NCI-H1694 (cell line): ENCODE measurements at places on chromosomes 6 and 20.

DNA sequence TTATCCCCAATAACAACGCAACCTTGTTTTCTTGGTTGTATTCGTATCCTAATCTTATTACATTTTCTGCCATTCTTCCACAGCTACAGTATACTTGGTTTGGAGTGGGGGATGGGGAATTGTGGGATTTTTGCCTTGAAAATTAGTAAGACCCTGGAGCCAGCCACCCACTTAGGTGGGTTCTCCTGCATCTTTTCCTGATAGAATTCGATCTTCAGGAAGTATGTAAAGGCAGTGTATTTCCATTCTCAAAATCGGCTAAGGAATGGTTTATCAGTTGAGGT is 1.1 kb downstream of the ITCH start:
- no peak for DNase-seq

DNA sequence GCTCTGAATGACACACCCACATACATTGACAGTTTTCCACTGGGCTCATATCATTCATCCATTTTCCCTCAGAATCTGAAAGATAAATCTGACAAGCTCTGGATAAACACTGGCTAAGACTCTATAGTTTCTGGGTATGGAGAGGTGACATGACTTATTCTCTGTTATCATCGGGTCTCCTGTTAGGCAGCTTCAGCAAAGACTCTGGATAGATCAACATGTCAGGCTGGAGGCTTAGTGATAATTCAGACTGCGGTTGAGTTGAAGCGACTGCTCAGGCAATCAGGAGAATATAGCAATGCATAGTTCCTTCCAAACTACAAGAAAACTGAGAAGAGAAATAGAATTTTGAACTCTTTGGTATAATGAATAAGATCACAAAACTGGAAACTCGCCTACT is 394.6 kb downstream of the CBLN4 start:
- no peak for DNase-seq

GRCh38 chr6:137676888-137677287 is 182.7 kb upstream of the OLIG3 start:
- DNase-seq = no peak

DNA sequence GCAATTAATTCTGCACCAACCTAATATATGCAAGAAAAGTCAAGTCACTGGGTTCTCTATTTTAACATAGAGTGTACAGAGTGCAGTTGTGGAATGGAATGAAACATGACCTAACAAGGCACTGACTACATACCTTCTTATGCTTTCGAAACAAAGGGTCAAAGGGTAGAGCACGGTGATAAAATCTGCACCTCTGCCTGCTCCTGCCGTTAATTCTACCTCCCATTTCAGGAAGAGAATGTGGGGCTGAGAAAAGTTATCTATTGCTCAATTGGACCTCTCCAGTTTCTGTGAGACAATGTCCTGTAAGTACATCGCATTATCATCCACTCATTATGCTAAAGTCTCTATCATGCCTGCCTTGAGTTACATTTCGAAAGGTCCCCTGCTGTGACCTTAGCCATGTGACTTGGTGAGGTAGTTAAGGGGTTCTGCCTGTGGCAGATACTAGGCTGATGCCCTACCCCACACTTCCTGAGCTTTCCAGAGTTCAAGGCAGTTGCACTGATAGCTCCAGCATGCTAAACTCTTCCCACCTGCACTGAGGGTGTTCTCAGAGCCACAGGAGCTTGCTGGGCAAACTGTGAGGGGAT is 14.0 kb upstream of the MOCS1 start:
- DNase-seq = no peak

DNA sequence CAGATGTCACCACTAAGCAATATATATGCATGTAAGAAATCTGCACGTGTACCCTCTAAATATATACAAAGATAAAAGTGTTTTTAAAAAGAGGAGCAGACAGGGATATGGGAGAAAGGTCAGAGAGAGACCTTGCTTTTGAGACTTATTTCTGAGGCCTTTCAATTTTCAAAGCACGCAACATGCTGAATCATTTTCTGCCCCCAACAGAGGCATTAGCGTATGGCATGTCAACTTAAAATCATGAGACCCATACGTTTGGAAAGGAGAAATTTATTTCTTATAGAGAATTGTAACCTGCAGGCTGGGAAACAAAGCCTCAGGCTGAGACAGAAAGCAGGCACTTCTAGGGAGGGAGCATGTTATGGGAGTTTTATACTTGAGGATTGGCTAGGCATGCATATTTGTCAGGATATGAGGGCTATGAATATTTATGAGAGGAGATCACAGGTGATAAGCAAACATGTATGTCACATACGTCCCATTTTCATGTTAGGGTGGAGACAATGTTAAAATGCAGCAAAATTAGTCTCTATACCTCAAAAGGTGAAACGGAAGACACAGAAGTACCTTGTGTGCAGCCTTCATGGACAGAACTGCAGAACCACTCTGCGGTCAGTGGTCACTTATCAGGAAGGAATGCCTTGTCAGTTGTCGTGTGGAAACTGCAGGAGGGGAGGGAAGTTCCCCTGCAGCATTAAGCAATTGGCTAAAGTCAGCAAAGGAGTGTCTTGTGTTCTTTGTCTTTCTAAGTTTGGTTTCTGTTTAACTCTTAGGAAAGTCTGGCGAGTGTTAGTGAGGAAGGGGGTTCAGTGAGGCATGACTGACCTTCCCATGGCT is 6.3 kb upstream of the GABRR2 start:
- DNase-seq = no peak

DNA sequence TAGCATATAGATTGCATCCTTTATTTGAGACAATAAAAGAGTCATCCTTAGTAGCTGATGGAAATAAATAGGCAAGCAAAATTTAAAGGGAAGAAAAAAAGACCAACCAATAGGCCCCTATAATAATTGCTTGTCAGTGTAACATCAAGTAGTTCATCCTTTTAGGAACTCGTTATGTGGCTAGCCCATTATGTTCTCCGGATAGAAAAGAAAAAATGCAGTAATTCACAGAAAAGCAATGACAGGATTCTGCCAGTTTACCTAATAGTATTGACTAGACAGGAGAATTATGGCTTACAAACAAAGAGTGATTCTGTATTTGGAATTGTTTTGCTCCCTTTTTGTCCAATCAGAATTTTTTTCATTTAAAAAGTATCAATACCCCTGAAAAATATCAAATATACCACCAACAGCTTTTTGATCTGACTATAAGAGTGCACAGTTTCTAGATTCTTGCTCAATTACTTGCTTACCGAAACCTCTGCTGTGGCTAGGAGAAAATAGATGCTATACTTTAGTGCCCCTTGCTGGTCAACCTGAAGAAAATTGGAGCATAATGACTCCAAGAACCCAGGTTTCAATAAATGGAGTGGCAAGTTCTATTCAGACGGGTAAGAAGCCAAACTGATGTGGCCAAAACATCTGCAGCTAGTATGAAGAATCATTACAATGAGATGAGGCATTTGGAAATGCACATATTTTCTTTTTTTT is 91.5 kb upstream of the SASH1 start:
- DNase-seq = no peak

DNA sequence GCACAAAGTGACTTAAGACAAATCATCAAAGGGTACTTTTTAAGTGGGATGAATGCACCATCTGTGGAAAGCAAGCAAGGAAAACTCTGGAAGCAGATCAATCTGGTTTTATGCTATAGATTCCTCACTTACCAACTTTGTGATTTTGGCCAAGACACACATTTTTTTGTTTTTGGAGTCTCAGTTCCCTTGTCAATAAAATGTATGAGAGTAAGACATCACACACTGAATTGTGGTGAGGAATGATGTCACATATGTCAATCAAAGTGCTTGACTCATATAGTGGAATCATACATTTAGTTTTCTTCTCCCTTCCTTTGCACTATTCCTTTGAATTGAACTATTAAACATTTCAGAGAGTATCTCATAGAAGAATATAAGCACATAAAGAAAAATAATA is 620.5 kb upstream of the CITED2 start:
- DNase-seq = no peak

DNA sequence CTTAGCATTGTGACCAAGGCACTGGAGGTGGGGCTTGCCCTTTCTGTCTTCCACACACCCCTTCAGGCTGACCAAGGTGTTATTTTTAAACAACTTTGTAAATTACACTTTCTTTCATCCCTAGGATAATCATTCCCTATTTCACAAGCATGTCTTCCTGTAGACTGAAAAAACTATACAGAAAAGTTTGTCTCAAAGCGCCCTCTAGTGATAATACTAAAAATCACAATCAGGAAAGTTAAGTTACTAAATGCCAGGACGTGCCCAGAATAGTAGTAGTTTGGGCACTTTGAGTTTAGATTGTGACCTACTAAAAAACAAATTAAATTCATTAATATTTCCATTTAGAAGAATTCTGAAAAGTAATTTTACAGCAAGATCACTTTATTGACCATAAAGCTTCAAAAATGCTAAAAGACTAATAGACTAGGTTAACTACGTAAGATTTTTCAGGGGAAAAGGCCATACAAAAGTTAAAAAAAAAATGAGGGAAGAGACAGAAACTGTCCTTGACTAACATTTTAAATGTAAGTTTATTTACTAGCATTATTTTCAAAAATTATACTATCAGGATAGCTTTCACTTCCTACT is 123.3 kb upstream of the DUSP22 start:
- peak; percentile 36 for DNase-seq

GRCh38 chr6:138586638-138587037 is 87.3 kb upstream of the NHSL1 start:
- no peak for DNase-seq

GRCh38 chr6:89589297-89590025 is 49.1 kb downstream of the LYRM2 start:
- DNase-seq = no peak

GRCh38 chr20:25237610-25238318 is 10.1 kb upstream of the PYGB start:
- peak; percentile 4 for DNase-seq

GRCh38 chr20:829551-829950 is 4.0 kb upstream of the FAM110A start:
- DNase-seq = no peak

DNA sequence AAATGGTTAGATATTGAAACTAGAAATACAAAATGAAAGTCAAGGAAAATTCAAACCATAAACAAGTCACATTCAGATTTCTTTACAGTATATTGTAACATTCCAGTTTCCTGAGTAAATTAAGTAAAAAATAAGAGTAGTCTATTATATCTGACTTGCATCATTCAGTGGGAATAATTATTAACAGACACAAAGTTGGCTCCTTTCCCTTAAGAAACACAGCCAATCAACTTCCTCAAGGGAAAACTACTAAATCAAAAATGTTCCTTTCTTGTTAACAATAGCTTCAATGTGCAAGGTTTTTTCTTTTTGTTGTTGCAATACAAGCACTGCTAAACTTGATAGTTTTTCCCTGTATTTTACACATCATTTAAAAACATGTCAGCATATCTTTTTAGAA is 33.2 kb downstream of the DNAAF9 start:
- no peak for DNase-seq

DNA sequence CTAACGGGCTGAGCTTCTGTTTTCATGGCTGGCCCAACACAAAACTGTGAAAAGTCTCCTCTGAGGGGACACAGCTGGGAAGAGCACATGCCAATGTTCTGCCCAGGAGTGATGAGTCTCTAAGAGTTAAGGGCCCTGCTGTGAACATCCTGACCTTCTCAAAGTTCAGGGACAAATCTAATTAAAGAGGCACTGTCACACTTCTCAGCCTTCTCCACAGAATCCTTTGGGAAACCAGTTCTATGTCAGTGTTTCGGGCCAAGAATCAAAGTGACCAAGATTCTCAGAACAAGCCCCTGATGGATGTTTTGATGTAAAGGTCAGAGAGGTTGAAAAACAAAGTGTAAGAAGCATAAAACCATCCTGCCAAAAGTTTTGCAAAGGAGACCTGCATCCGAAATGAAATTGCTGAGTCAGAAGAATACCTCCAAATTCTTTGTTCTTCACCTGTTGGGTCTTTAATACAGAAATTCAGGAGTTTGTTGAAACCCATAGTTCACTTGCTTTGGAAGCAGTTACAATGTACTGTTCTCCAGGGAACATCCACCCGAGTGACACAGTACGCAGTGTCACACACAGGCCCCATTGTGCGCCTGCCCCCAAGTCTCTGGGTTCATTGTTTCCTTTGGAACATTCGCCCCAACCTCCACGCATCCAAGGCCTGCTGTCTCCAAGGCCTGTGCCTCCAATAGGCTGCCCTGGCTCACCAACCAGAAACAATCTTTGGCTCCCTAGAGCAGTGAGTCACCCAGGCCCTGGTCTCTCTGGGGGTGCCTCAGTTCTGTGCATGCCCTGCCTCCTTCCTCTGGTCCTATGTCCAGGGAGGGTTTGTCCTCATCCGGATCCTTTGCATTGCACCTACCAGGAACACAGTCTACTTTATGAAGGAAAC is 65.5 kb upstream of the QKI start:
- DNase-seq = no peak

- no peak for DNase-seq
These were observed 418.0 kb upstream of the SULF2 start for GRCh38 chr20:48203252-48203651.

DNA sequence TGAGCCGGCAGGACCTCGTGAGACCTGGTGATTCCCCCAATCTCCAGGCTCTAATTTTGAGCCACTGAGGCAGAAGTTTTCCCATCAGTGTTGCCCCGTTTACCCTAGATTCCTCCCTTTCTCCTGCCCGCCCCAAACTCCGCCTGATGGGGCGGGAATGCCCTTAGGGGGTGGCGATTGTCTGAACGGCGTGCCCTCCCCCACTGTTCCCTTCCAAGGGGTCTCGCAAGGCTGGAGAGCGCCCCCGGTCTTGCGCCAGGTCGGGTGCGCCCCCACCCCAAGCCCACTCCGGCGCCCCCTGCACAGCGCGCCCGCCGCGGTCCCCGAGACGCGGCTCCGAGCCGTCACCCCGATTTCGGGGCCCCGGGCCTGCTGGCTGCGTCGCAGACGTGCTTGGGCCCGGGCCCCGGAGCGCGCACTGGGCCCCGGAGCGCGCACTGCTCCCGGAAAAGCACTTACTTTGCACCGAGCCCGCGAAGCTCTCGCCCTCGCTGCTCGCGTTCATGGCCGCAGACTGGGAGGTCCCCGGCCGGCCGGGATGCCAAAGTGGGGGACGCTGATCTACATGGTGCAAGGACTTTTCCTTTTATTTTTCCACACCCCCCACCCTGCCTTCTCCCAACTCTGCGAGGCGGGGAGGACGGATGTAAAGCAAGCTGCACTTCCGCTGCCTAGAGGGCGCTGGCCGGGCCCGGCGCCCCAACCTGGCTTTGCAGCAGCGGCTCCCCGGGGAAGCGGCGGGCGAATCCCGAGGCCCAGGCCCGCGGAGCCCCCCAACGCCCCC is at the start of gene ZFP64:
TSS of gene ZFP64 (minus strand) at position 648 of the 784 bp plus-strand sequence. CDS start at position 505, 143 bp downstream.
- DNase-seq = peak; percentile 17

DNA sequence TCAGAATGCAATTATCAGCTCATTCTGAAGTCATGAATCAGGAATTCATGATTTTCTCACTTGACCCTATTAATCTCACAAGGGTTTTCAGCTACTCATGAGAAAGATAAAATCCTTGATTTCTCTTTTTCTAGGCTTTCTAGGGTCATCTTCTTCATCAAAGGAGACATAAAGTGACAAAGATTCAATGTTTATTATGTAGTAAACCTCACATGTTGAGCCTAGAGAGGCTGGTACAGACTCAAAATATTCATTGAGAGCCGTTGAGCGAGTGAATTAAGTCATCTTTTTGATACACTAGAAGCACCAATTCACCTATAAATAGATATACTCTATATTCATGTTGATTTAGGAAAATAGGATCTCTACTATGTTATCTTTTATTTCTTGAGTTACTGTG is 104.8 kb upstream of the TRAF3IP2 start:
- DNase-seq = no peak

- DNase-seq = no peak
These were observed 122.2 kb downstream of the MTFR2 start for GRCh38 chr6:136127873-136128272.
